Activated CD4-positive, alpha-beta T cell treated with anti-CD3 and anti-CD28 coated beads, Interleukin-2, amount 10 ng/mL, durations not matched to agents 7 days and 5 days (primary cell): ENCODE measurements at places on chromosomes 1 and 21. TPM values are rescaled to one million over a fixed set of nuclear protein-coding genes. Genes with fewer than 3 reads are reported as not detected.
A peak's percentile ranks its signal among the peaks of the same experiment; 100 is the strongest.

DNA sequence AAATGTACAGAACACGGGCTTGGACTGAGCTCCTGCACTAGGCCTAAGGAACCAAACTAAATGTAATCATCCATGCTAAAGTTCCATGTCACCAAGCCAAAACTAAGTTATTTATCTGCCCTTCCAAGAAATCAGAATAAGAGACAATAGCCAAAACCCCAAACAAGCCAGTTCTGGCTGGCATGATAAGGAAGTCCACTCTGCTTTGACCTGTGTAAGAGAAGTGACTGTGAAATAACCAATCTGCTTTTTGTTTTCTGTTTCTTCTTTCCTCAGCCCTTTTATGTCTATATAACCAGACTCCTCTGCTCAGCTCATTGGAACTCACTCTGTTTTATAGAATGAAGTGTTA is 15.1 kb downstream of the PLPPR5 start:
- no peak overlapping the region for H3K4me3 ChIP-seq
- no peak for DNase-seq
- no peaks in the 10 kb centered on the region for H3K36me3 ChIP-seq
- H3K27me3 ChIP-seq = no peaks in the 10 kb centered on the region
- peaks cover 5% of the 10 kb centered on the region for H3K4me1 ChIP-seq

DNA sequence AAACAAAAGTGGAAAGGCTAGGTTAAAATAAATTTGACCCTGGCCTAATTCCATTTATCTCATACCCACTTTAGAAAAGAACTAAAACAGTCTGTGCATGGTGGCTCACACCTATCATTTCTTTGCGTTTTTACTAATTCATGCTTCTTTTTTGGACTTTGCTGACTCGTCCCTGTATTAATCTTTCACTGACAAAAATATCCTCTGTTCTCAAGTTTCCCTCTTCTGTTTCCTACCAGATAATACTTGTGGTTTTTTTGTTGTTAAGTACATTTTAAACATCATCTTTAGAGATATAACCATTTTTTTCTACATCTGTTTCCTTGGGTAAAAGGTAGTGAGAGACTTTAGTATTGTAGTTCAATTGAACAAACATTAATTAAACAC is 11.5 kb downstream of the CNST start:
- no peak for DNase-seq
- peaks cover 43% of the 10 kb centered on the region for H3K4me1 ChIP-seq
- H3K27me3 ChIP-seq = no peaks in the 10 kb centered on the region
- peaks cover 38% of the 10 kb centered on the region for H3K36me3 ChIP-seq
- H3K27ac ChIP-seq = peak overlapping the region; percentile 66
- H3K4me3 ChIP-seq = peak overlapping the region; percentile 41

DNA sequence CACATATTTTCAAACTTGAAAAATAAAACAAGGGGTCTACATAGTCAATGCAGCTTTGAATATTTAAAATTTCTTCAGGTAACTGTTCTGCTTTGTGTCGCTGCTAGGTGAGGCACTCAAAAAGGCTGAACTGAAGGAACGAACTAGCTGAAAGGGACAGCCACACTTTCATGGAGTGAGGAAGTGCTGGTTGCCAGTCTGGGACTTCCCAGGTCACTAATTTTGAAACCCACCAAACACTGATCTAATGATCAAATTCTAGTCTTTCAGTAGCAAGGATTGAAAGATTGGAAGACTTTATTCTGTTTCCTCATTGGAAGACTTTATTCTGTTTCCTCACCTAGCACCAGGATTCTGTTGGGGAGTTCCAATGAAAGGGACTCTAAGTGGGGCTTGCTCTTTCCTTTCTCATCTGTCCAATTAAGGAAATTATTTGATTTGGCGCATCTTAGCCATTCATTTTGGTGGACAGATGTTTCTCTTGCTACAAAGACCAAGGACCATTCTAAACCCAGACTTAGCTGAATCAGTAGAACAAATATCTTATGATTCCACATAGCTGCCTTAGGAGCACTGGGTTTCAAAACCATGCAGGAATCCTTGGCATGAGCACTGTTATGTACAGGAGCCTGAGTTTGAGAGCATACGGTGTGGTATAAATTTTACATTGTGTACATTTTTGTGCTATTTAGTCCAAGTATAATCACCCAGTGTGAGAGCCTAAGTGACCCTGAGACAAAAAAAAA is 10.9 kb upstream of the ARID1A start:
- no peak for DNase-seq
- H3K4me3 ChIP-seq = no peak overlapping the region
- no peaks in the 10 kb centered on the region for H3K27me3 ChIP-seq
- H3K27ac ChIP-seq = no peak overlapping the region

DNA sequence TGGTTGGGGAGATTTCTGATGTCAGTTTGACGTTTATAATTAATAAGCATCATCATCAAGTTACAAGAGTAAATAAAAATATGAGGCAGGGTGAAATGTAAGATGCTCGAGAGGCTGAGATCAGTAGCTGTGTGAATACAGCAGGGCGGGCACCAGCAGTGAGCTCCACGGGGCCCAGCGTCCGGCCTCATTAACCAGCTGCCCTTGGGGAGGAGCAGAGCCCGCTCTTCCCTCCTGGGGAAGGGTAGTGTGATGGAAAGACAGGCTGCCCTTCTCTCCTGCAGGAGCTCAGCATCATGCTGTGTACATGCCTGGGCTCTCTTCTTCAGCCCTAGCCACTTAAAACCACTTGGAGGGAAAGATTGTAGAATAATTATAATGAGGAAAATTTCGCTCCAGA is 23.4 kb downstream of the PDE9A start:
- no peaks in the 10 kb centered on the region for H3K36me3 ChIP-seq
- peaks cover 29% of the 10 kb centered on the region for H3K4me1 ChIP-seq
- DNase-seq = no peak

GNAT2 gene
- total RNA-seq = not detected

CDC42BPA gene
- 3.8 TPM for total RNA-seq

RAP1GAP gene
- total RNA-seq = 0.32 TPM

DNA sequence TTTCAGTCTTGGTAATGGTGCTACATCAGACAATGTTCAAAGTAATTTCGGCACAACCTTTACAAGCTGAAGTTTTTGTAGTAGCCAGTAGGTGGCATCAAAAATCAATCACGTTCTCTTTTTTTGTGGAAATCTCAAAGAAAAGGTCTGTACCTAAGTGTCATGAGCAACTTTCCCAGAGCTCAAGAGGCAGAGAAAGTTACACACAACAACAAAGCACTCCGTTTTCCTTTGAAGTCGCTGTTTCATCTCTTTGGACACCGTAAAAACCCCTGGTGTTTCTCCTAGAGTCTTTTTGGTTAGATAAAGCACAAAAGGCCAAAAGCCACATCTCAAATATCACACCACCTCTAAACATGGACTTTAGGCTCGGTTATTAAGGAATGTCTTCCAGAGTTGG is 131.6 kb downstream of the LHX8 start:
- H3K27me3 ChIP-seq = no peaks in the 10 kb centered on the region
- no peaks in the 10 kb centered on the region for H3K36me3 ChIP-seq
- no peak overlapping the region for H3K27ac ChIP-seq
- no peaks in the 10 kb centered on the region for H3K4me1 ChIP-seq
- no peak overlapping the region for H3K4me3 ChIP-seq

PRAMEF13 gene
- not detected for total RNA-seq

SPRR4 gene
- not detected for total RNA-seq

DNA sequence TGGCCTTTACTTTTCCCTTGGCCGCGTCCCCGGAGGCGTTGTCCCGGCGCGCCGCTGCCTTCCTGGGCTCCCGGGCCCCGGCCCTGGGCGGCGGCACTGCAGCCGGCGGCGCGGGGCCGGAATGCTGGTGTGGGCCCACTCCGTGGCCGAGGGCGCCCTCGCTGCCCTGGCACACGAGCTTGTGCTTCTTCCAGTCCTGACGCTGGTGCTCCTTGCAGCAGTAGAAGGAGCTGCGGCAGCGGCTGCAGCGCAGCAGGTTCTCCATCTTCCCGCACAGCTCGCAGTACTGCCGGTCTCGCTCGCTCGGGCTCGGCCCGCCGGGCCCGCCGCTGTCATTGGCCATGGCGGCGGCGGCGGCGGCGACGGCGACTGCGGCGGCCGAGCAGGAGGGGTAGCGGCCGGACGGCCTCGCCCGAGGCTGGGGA is 529 bp downstream of the EGLN1 start:
- DNase-seq = peak; percentile 51
- peaks cover 34% of the 10 kb centered on the region for H3K36me3 ChIP-seq
- H3K4me3 ChIP-seq = peak overlapping the region; percentile 73
- H3K27me3 ChIP-seq = peaks cover 9% of the 10 kb centered on the region
- peaks cover 43% of the 10 kb centered on the region for H3K4me1 ChIP-seq

- peaks cover 18% of the 10 kb centered on the region for H3K27me3 ChIP-seq
- H3K4me3 ChIP-seq = no peak overlapping the region
These were observed 3.9 kb downstream of the C1orf198 start for GRCh38 chr1:230864441-230864840.

- H3K36me3 ChIP-seq = no peaks in the 10 kb centered on the region
- DNase-seq = no peak
- H3K4me3 ChIP-seq = no peak overlapping the region
- no peaks in the 10 kb centered on the region for H3K4me1 ChIP-seq
These were observed 221.4 kb upstream of the PKN2 start for GRCh38 chr1:88462488-88463261.

DNA sequence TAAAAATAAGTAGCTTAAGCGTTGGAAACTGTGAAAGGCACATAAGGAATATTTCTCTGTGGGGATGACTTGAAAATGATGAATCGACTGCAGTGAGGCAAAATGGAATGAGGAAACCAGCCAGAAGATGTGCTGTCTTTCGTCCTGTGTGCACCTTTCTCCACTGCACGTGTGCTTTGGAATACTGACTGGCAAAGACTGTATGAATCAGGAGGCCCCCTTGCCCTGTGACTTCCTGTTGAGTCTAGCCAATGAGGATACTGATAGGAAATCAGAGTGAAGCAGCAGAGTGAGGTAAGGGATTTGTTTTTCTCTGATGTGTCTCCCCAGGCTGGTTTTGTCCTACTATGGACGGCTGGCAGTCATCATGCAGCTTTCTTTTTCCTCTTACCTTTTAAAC is 118.2 kb upstream of the ADGRL4 start:
- no peak overlapping the region for H3K27ac ChIP-seq
- no peaks in the 10 kb centered on the region for H3K4me1 ChIP-seq
- H3K27me3 ChIP-seq = no peaks in the 10 kb centered on the region
- no peak for DNase-seq
- H3K4me3 ChIP-seq = no peak overlapping the region

DNA sequence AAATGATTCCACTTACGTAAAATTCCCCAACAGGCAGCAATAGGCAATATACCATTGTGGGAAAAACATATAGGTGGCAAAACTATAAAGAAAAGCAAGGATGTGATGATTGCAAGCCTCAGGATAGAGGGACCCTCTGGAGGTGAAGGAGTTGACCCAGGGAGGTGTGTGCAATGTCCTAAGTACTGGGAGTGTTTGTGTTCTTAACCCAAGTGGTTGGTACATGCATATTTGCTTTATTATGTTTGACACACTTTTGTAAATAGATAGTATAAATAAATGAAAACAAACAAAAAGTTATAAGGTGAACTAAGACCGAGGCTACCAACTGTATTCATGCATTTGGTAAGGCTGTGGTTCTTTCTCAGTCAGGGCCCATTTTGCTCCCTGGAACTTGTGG is 7.5 kb downstream of the MX1 start:
- peak overlapping the region; percentile 51 for H3K4me3 ChIP-seq
- H3K36me3 ChIP-seq = peaks cover 93% of the 10 kb centered on the region
- H3K27me3 ChIP-seq = no peaks in the 10 kb centered on the region
- DNase-seq = no peak
- H3K4me1 ChIP-seq = peaks cover 85% of the 10 kb centered on the region
- H3K27ac ChIP-seq = peak overlapping the region; percentile 38

- peak within 1 kb of the TSS; percentile 69 for H3K4me3 ChIP-seq
- H3K27ac ChIP-seq = peak within 1 kb of the TSS; percentile 62
- peaks cover 25% of the 10 kb centered on the region for H3K4me1 ChIP-seq
These were observed at the start of gene CHRM3 for GRCh38 chr1:239386453-239387303. TSS of gene CHRM3 (plus strand) at chr1:239386568. CDS start at chr1:239907452, 520,884 bp downstream.

DNA sequence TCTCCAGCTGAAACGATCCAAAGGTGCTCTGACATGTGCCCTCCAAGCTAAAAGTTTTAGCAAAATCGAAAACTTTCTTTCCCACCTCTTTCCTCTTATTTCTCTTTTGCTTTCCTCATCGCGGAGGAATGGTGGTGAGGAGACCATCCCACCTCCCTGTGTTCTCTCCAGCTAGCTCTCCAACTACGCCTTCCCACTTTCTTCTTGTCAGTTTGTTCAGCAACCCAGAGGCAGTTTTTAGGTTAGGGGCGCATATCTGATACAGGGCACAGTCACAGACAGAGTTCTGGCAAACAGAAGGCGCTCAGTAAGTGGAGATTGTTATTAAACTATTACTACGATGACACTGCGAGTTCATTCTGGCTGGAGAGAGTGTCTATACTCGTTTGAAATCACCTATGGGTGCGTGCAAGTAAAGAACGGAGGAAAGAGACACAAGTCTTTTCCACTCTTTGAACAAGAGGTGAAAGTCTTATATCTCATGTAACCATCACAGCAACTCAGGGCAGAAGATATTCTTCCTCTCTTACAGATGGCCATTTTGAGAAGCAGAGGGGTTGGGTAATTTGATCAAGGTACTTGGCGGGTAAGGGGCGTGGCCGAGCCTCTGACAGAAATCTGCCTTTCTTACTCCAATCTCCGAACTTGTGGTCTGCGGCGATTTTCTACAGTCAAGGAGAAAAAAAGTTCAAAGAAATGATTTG is 13.9 kb downstream of the HLX start:
- H3K4me1 ChIP-seq = peaks cover 2% of the 10 kb centered on the region
- no peak for DNase-seq
- no peaks in the 10 kb centered on the region for H3K36me3 ChIP-seq
- no peak overlapping the region for H3K4me3 ChIP-seq
- peaks cover 65% of the 10 kb centered on the region for H3K27me3 ChIP-seq

DNA sequence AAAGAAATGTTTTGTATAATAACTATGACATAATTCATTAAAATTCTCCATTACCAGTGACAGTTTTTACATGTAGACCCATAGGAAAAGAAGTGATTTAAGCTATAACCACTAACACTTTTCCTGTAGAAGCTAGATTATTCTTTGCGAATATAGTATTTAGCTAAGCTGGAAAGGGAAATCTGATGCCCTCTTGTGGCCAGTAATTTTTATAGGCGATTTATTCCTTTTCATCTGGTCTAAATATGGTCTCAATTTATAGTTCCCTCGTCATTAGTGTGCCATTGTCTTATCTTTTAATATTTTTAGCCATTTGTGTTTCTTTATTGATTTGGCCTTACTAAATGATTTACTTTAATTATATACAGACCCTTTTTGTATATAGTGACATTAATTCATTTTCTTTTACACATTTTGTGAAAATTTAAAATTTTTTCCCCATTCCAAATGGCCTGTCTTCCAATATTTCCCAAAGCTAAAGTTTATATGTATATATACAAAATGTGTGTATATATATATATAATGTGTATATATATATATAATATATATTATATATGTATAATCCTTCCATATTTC is 26.7 kb downstream of the BTG3 start:
- DNase-seq = peak; percentile 29
- no peaks in the 10 kb centered on the region for H3K27me3 ChIP-seq
- H3K27ac ChIP-seq = no peak overlapping the region
- H3K36me3 ChIP-seq = peaks cover 6% of the 10 kb centered on the region
- H3K4me1 ChIP-seq = no peaks in the 10 kb centered on the region

CFHR3 gene
- total RNA-seq = not detected

DNA sequence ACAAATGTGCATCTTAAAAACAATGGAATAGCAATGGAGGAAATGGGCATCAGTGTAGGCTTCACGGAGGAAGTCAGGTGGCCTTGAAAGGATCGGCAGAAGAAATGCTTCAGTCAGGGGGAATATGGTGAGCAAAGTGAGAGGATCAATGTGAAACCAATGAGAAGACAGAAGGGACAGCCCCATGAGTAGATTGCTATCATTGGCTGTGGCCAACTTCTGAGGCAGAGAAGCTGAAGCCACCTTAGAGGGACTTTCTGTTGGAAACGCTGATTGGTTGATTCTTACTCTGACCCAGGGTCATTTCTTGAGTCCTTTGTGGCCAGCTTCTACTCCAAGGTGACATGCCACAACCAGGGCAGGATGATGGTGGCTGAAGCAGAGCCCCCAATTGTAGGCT is 130.7 kb upstream of the ZNF648 start:
- H3K4me1 ChIP-seq = no peaks in the 10 kb centered on the region
- H3K27ac ChIP-seq = no peak overlapping the region
- no peak for DNase-seq
